Osteocyte (in vitro differentiated cells): ENCODE measurements at places on chromosomes 7 and 10. TPM values are rescaled to one million over a fixed set of nuclear protein-coding genes. Genes with fewer than 3 reads are reported as not detected.

DNA sequence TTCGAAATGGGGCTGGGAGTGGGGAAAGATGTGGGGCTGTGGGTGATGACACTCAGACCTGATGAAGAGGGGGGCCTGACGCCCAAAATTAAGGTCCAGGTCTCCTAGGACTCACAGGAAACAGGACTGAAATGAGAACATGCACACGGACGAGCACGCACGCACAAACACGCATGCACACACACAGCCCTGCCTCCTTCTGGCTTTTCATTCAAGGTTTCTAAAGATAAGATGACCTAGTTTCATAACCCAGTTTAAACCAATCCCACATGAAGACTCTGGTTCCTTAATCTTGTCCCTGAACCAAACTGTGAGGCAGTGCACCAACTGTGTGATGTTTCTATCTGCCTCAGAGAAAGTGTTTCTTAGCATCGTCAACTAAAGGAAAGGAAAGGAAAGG is 162.0 kb downstream of the DGKI start:
- no peak overlapping the region for H3K4me3 ChIP-seq
- DNase-seq = no peak
- no peaks in the 10 kb centered on the region for H3K27me3 ChIP-seq
- no peaks in the 10 kb centered on the region for H3K36me3 ChIP-seq
- H3K4me1 ChIP-seq = peaks cover 33% of the 10 kb centered on the region

DNA sequence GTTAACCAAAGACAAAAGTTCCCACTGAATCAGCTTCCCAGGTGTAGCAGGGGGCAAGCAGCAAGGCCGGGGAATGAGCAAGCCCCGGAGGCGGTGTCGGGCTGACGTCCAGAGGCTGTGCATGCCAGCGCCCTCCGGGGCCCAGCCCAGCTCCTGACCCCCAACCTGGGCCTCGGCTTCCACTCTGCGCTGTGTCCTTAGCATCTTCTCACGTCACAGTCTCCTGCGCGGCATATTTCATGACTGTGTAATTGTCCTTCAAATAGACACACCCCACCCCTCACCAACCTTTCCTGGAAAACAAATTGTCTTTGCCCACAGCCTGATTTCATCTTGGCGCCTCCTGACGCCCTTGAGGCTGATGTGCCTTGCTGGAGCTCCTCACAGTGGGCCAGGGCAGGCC is 133.5 kb downstream of the RGS10 start:
- H3K27me3 ChIP-seq = no peaks in the 10 kb centered on the region
- no peak overlapping the region for H3K27ac ChIP-seq
- no peak overlapping the region for H3K4me3 ChIP-seq
- peaks cover 14% of the 10 kb centered on the region for H3K36me3 ChIP-seq
- no peak for DNase-seq
- H3K4me1 ChIP-seq = peaks cover 47% of the 10 kb centered on the region

The MEOX2 gene
- total RNA-seq = 24.5 and 24.8 TPM in 2 replicates

The PNLIPRP1 gene
- total RNA-seq = not detected in 2 replicates

- H3K27me3 ChIP-seq = no peaks in the 10 kb centered on the region
- H3K4me1 ChIP-seq = peaks cover 53% of the 10 kb centered on the region
- H3K4me3 ChIP-seq = no peak overlapping the region
- DNase-seq = no peak
These were observed 24.1 kb upstream of the LRRC17 start for GRCh38 chr7:102888561-102889233.

The LRRC4 gene
- total RNA-seq = 0.29 and 0.70 TPM in 2 replicates

GRCh38 chr7:123757095-123757494 is 8.3 kb upstream of the WASL start:
- no peak overlapping the region for H3K4me3 ChIP-seq
- no peaks in the 10 kb centered on the region for H3K36me3 ChIP-seq
- H3K4me1 ChIP-seq = peaks cover 4% of the 10 kb centered on the region
- no peaks in the 10 kb centered on the region for H3K27me3 ChIP-seq
- H3K27ac ChIP-seq = no peak overlapping the region

- no peak for DNase-seq
- no peaks in the 10 kb centered on the region for H3K4me1 ChIP-seq
- peaks cover 11% of the 10 kb centered on the region for H3K36me3 ChIP-seq
- no peak overlapping the region for H3K27ac ChIP-seq
These were observed 32.7 kb downstream of the SEM1 start for GRCh38 chr7:96676919-96677318.

The TBXAS1 gene
- total RNA-seq = 2.9 and 3.5 TPM in 2 replicates

DNA sequence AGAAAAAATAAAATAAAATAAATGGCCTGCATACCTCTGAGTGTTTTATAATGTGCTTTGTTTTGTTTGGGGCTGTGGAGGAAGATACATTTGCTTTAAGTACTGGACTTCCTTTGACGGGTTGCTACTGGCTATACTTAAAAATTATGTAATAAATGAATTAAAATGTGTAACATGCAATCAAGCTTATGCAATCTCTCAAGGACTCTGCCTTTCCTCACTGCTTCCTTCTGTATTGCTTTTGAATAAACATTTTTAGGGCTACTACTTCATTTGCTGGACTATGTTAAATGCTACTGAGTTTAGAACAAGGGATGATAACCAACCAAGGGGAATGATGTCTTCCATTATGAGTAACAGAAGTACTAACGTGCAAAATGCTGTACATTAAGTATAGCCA is 91.6 kb downstream of the ETV1 start:
- H3K4me3 ChIP-seq = no peak overlapping the region
- no peaks in the 10 kb centered on the region for H3K36me3 ChIP-seq
- no peaks in the 10 kb centered on the region for H3K27me3 ChIP-seq

The SYT15 gene
- 10.3 and 12.5 TPM in 2 replicates for total RNA-seq

The PNLIPRP2 gene
- not detected in 2 replicates for total RNA-seq

The ASAH2 gene
- 1.1 and 4.3 TPM in 2 replicates for total RNA-seq

DNA sequence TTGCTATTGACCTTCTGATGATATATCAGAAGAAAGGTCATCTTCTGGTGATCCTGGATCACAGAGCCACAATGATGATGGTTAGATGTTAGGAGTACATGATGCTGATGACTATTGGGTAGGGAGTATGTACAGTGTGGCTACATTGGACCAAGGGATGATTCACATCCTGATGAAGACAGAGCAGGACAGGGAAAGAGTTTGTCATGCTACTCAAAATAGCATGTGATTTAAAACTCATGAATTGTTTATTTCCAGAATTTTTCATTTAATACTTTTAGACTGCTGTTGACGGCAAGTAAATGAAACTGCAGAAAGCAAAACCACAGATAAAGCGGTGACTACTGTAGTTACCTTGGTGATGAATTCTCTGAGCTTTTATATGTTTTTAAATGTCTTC is 397.3 kb downstream of the PPP1R3A start:
- DNase-seq = no peak
- H3K27ac ChIP-seq = no peak overlapping the region
- H3K36me3 ChIP-seq = no peaks in the 10 kb centered on the region
- H3K4me1 ChIP-seq = no peaks in the 10 kb centered on the region
- H3K4me3 ChIP-seq = no peak overlapping the region

DNA sequence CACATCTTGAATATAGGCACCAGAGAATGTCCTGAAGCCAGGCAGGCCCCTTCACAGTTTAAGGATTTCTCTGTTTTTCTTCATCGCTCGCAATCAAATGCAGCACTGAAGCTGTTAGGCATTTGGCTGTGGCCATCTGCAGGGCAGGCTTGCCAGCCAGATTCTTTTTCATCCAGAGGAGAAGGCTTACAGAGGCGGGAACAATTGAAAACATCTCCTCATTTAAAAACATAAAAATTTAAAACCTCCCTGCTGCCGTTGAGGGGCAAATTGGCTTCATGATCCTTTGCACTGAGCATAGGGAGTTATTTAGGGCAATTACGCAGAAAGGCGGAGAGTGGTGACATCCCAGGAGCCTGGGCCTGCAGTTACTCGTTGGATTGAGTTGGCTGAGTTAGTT is 500.0 kb downstream of the TYW1 start:
- DNase-seq = no peak
- no peak overlapping the region for H3K27ac ChIP-seq
- no peaks in the 10 kb centered on the region for H3K36me3 ChIP-seq
- H3K4me3 ChIP-seq = no peak overlapping the region

The NCF1 gene
- not detected in 2 replicates for total RNA-seq

The EPO gene
- total RNA-seq = not detected in 2 replicates
